Fibroblast of skin of back (primary cell): ENCODE measurements at places on chromosomes 16 and 17.

DNA sequence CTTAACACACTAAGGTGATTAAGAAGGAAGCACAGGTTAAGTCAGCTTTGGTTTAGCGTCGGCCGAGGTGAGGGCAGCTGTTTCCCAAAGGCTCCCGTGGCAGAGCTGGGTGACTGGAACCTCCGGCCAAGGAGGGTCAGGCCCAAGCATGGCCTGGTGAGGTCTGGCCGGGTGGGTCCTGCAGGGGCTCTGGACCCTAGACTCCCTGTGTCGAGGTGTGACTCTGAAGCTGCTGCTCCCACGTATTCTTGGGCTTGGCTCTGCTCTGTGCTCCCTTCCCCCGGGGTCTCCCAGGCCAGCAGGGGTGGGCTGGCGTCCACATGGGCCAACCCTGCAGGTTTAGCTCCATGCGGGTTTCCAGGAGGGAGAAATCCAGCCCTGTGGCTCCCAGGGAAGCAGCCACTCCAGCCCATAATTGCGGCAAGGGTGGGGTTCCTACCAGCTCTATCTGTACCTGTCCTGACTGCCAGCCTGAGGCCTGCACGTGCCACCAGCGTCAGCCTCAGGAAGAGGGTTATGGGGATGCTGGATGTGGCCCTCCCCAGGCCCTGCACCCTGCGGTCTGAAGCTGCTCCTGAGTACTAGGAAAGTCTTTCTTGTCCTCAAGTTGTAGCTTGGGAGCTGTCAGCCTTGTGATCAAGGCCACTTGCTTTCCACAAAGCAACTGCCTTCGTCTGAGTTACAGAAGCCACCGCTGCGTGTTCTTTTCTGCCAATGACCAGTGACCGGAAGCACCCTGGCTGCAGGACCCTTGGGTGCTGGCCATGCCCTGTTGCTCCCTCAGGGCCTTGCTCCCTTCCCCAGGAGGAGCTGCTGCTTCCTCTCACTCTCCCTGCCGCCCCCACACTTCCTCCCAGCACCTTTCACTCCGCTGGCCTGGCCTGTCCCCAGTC, 4.8 kb downstream of the CDK5R1 start:
- DNase-seq, result no peak

- DNase-seq, result no peak
These were observed 17.6 kb downstream of the HS3ST3A1 start for GRCh38 chr17:13583996-13584700.

DNA sequence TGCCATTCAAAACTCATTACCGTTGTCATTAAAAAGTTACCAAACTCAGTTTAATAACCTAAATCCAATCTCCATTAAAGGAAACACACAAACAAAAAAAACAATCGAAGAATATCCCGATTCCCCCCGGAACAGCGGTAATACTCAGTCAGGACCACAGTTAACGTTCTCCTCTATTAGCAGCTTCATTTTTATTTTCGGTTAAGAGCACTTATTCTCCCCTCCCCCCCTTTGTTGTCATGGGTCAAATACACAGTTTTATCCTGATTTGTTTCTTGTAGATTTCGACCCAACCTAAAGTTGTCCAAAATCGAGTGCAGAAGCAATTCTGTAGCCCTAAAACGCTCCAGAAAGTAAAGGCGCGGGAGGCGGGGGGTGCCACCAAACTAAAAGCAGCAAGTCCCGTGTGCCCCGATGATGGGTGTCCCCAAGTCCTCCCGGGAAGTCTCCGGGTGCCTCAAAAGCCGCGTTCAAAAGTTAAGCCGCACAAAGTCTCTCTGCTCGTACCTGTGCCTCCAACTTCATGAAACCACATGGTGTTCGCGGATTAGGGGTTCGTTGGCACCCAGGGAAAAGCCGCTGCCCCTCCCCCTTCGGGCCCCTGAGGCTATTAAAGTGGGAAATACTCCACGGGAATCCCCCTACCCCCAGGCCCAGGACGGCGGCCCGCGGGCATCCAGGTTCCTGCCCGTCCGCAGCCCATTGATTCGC, 996 bp downstream of the SUMO2 start:
- DNase-seq, result peak; percentile 4

DNA sequence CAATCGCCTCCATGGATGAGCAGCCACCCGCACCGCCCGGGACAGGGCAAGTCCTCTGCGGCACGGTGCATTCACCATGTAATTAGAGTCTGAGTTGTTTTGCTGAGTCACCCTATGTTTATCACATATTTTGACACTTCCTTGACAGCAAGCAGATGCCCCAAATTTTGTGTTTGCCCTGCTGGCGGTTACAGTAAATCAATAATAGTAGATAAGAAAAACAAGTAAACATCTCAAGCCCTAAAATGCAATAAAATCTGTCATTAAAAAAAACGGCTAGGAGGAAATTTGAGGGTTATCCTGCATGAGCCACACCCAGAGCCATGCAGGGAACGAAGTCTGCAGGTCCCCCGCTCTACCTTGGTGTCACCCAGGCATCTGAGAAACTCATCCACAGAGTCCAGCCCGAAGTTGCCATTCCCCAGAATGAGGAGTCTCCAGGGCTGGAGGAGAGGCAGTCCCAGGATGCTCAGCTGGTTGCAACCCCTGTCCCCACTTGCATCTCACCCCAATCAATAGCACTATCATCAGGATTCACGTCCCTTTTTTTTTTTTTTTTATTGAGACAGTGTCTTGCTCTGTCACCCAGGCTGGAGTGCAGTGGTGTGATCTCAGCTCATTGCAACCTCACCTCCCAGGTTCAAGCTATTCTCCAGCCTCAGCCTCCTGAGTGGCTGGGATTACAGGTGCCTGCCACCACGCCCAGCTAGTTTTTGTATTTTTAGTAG, 16.5 kb upstream of the ST6GALNAC1 start:
- no peak for DNase-seq

DNA sequence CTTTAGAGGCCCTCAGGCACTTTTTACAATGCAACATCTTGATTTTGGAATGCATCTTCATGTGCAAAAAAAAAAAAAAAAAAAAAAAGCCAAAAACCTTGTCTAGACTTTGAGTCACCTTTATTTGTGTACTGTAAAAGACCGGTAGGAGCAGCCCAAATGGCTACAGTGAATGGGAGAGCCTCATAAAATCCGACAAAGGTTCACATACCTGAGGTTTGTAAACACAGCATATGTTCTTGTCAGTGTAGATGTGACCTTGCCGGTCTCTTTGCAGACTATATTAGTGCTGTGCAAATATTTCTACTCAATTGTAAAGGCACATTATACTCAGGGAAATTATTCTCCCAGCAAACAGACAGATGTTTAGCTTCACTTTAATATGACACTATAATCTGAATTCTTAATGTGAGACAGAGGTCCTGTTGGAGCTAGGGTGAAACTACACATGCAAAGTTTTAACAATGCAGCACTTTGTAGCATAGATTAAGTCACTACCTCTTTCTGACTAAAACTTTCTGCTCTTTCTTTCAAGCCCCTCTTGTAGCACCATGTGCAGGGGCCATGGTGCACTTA, 211.3 kb downstream of the CA10 start:
- no peak for DNase-seq

- no peak for DNase-seq
These were observed 23.8 kb downstream of the MPP3 start for GRCh38 chr17:43809121-43809520.

GRCh38 chr17:4427505-4427904, 6.2 kb upstream of the SPNS3 start:
- DNase-seq, result no peak

DNA sequence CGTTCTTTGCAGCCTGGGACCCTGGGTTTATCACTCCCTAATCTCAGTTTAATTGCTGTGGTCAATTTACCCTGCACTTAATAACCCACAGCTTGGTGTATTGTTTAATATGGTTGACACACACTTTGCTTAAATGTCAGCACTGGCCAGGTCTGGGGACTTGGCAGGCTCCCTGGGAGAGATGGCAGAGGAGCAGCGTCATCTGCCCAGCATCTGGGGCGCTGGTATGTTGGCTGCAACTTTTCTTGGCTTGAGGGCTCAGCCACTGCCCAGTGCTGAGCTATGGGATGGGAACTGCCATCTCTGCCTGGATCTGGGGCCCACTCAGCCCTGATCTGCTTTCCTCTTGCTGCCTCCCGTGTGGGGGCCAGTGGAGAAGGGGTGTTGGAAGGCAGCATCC, 115.7 kb upstream of the IRX3 start:
- peak; percentile 50 for DNase-seq

DNA sequence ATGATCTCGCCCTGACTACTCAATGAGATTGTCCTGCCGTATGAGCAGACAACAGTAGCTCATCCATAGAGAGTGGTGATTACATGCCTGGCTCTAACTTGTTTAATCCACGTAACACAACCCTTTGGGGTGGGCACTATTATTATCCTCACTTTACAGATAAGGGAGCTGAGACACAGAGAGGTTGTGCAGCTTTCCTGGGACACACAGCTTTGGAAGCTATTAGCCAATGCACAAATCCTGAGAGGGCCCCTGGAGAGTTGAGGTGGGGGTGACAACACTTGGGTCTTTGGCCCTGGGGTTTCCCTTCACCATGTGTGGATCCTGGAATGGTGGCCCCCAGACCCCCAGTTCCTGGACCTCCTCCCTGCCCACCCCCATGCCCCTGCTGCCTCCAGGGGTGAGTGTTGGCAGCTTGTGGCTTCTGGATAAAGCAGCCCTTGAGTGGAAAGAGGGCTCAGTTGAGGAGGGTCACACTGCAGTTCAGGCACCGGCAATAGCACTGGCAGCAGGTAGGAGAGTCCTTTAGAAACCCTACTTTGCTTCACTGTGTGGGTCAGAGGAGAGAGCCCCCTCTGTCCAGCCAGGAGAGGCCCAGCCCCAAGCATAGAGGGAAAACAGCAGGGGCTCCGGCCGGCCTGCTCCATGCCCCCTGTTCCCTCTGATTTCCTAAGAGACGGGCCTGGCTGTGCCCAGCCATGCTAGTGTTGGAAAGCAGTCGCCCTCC, 230.7 kb downstream of the KATNIP start:
- no peak for DNase-seq

GRCh38 chr16:19861811-19862327, 22.8 kb downstream of the GPRC5B start:
- no peak for DNase-seq
